ENCODE measurements at places on chromosomes 5 and 9.

- no peak for DNase-seq
These were observed 122.1 kb upstream of the FBXL17 start for GRCh38 chr5:108503986-108504385.

- DNase-seq = no peak
These were observed 16.2 kb downstream of the CDC14B start for GRCh38 chr9:96603305-96604003.

DNA sequence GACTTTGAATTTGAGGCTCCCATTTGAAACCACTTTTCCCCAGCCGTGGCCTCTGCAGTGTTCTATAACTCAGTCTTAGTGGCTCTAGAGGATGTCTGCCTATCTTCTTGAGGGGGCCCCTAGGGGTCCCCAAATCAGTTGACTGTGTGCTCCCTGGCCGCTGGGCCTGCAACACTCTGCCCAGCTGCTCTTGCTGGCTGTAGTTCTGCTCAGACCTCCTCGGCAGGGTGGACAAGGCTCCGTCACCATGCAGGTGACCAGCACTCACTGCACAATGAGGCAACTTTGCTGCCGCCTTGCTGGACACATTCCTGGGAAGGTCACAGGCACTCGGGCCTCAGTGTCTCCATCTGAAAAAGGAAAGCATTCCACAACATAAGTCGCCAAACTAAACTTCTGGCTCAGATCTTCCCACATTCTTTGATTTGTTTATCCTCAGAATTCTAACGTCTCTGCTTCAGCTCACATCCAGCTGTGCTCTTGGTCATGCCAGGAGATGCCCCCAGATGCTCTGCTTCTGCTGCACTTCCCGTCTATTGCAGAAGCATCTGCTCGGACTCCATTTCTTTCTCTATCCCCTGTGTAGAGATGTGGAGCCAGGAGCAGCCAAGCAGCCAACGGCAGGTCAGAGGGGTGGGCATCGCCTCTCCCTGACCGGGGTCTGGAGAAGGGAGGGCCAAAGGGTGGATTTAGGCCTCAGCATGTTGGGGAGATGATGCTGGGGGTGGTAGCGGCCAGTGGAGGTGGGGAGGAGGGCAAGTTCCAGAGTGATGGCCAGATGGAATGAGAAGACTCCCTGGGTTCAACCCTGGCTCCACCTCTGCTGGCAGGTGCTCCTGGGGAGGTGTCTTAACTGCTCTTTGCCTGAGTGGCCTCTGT is 133.6 kb downstream of the MVB12B start:
- DNase-seq = no peak

GRCh38 chr5:142816531-142817430 is 46.6 kb downstream of the ARHGAP26 start:
- no peak for DNase-seq

GRCh38 chr5:156587012-156587411 is 260.0 kb downstream of the SGCD start:
- no peak for DNase-seq

- no peak for DNase-seq
These were observed 7.2 kb downstream of the MARCHF6 start for GRCh38 chr5:10360686-10361085.

DNA sequence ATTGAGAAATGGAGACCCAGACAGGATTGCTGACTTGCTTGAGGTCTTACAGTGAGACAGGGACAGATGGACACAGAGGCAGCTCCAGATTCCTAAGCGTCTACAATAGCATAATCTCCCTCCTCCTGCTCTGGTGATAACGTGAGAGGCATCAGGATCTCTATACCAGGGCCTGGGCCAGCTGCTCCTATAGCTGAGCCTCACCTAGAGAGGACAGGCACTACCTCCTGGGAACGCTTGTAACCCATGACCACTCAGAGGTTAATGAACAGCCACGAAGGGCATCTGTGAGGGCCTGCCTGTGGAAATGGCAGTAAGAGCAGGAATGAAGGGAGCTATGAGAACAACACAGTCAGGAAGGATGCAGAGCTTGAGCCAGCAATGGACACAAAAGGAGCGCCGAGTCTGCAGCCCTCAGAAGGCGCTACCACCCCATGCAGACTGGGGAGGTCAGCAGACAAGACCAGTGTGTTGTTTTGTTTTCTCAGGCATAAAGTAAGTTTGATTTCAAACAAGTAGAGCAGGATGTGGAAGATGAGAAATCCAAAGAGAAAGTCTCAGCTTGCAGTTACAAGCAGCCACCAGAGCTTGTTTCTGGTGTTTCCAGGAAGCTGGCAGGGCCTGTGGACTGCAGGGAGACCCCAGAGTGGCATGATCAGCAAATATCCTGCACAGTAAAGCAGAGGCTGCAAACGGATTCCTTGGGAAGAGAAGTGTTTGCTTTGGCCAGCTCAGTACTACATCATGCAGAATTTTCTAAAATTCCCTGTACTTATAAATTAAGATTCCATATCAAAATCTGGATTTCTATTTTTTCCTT is 17.4 kb downstream of the ANKS6 start:
- no peak for DNase-seq

GRCh38 chr9:72875221-72875620 is 77.6 kb downstream of the ALDH1A1 start:
- DNase-seq = no peak

DNA sequence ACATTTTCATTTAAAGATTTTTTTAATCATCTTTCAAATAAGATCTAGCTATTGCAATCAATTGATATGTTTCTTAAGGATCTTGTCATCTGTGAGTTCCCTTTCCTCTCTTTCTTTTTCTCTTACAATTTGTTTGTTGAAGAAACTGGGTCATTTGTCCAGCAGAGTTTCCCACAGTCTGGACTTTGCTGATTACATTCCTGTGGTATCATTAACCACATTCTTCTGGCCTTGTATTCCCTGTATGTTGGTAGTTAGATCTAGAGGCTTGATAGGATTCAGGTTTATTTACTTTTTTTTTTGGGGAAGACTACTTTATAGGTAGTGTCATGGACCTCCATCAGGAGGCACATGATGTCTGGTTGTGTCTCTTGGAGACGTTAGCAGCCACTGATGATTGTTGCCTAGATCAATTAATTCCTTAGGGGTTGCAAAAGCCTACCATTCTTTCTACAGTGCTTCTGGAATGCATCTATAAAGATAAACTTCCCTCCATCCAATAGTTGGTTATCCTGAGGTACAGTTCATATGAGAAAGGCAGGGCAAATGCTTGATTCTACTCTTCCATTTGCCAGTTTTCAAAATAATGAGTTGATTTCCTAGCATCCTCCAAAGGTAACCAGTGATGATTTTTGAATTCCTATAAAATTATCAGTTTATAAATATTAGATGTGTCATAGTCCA is 14.3 kb downstream of the PDE8B start:
- DNase-seq = no peak

DNA sequence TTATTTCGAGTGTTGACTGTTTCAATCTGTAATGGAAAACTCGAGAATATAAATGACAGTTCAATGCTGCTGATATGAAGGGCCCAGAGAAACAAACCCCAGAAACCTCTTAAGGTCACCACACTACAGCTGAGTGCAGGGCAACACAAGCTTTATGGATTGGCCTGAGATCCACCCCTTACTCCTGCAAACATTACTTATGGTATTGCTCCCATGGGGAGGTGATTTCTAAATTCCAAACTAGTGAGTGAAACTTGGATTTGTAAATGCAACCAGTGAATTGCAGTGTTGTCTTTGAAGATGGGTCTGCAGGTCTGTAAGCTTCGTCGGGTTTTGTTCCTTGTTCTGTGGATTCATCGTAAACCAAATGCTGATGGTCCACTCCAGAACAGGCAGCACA is 85.4 kb downstream of the NTRK2 start:
- no peak for DNase-seq

GRCh38 chr5:109708813-109709212 is 19.1 kb downstream of the MAN2A1 start:
- DNase-seq = no peak

DNA sequence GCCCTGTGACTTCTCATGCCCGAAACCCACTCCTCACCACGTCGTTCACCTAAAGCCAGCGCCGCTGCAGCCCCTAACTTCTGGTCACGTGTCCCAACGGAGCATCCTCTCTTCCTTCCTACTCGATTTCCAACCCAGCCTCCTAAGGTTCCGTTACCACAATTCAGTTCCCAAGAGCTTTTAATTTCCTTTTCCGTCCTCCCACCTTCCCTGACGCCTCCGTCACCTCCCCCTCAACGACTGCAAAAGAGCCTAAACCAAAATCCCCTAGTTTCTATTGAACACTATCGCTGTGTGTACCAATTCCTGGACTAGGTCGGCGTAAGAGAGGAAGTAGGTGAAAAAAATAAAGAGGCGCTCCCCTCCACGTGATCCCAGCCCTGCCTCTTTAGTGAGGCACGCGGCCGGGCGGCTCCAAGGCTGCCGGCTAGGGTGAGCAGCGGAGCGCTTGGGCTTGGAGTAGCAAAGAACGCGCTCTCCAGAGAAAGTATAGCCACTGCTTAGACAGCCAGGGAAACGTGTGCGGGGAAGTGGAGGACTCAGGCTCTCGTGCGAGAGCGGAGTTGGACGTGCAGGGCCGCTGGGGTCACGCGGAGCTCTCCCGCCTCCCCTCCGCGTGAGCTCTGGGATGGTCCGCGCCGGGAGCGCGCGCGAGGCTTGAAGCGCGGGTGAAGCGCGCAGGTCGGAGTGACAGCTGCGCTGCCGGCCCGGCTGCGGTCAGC is at the start of the genes CENPP and NOL8:
Gene CENPP (plus strand): TSS at position 685 of the 722 bp plus-strand sequence.
Gene NOL8 (minus strand): TSS at position 82 of the 722 bp plus-strand sequence. CDS start 1,189 bp downstream, outside the sequence.
- DNase-seq = peak; percentile 78

DNA sequence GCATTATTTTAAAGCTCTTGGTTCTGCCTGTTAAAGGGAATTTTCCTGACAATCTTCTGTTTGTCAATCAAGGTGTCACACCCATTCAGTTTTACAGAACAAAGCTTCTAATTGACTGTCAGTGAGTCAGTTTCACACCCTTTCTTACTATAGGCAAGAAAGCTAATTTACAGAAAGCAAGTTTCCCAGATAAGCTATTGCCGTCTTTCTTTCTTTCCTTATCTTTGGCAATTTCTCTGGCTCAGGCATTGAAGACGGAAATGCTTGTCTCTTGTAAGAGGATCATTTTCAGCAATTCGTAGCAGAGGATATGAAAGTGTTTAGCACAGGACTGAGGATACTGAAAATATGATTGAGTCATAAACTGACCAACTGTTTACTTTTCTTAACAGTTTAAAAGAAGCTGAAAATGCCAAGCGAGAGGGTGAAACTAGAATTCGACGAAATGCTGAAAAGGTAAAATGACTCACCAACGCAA is 27.0 kb downstream of the SPINK5 start:
- no peak for DNase-seq

- peak; percentile 28 for DNase-seq
These were observed 57.2 kb downstream of the COL5A1 start for GRCh38 chr9:134698587-134699342.

DNA sequence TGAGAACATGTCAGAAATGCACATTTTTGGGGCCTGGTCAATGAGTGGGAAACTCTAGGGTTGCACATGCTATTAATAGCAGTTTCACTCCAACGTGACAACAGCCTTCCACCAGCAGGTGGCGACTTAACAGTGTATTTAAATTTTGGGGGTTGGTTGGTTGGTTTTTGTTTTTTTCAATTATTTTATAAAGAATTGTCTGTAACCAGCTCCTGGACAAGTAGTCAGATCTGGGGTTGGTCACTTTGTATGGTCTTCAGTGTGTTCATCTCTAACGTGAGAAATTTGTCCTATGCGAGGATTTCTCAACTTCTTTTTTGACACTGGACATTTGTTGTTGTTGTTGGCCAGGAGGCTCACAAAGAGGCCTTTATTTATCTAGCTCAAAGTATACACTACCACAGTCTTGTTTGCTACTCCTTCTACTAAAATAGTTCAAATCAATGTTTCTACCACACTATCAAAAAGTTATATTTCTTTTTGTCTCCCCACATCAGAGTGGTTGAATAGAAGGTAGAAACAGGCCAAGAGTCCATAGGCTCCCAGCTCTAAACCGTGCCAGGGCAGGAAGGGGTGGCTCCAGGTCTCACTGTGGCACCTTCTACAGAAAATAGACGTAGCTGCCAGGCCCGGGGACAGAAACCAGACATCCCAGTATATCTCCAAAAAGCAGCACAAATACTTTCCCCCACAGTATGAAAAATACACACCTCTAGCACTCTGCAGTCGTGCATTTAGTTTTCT is 110.4 kb downstream of the TRPM6 start:
- peak; percentile 76 for DNase-seq

GRCh38 chr5:51810592-51810991 is 427.3 kb downstream of the ISL1 start:
- DNase-seq = no peak

DNA sequence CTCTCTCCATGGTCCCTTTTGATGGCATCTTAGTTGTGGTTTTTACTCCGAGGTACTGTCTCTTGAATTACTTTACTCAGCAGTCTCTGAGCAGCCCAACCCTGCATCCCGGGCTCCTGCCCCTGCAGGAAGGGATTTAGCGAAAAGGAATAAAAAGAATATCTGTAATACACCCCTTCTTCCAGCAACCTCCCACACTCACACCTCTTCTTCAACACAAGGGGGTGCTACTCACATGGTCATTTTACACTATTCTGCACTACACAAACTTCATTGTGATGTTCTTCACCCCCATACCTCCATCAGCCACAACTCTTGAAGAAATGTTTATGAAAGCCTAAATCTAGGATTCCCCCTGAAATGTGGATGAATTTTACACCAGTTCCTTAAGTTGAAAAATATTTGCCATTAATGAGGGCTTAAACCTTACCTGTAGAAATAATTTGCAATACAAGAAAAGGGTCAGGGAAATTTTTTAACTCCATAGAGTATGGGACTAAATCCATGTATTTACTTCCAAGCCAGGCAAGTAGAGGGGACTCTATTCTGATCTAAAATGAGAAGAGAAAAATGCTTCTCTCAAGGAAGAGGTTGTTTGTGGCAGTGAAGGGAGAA is 26.0 kb downstream of the TPD52L3 start:
- peak; percentile 1 for DNase-seq

DNA sequence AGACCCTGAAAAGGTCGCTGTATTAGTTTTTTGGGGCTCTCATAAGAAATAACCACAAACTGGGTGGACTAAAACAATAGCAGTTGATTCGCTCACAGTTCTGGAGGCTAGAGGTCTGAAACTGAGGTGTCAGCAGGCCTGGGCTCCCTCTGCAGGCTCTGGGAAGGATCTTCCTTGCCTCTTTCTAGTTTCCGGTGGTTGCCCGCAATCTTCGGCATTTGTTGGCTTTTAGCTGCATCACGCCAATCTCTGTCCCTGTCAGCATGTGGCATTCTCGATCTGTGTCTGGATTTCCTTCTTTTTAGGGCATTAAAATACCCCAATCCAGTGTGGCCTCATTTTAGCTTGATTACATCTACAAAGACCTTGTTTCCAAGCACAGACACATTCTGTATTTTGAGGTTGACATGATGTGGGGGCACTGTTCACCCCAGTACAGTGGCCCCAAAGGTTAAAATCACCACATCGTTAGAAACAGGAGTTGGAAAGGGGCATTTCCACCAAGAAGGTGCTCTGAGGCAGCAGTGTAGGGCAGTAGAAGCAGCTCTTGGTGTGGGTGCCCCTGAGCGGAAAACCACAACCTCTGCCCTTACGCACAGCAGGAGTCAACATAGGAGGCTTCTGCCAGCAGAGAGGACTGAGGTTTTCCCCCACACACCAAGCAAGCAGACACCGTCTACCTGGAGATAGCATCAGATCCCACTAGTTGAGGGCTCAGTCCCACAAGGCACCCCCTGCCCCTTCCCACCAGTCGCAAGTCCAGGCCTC is 13.5 kb downstream of the ZNF79 start:
- peak; percentile 39 for DNase-seq
